ENCODE measurements at places on chromosomes 4 and X.

DNA sequence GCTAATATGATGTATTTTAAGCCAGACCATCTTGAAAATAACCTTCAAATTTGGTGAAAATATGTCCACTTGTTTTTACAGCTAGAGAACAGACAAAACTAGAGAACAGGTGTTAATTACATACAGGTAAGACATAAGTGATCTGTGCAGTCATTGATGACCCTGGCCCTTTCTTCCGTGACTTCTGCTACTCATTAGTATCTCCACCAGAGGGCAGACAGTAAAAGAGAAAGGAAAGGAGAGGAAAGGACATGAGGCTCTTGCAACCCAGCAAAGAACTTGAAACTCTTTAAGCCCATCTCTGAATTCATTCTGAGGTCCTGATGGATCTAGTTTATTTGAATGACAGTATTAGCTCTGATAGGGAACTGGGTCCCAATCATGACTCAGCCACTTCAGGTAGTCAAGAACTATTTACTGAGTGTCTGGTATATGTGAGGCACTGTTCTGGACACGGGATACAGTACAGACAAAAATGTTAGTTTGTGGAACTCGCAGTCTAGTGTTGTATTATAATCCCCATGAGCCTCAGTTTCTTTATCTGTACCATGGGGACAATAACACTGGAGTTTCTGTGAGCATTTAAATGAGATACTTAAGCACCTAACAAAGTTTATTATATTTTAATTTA is 121.0 kb upstream of the TEX13D start:
- peak; percentile 1 for DNase-seq

GRCh38 chr4:151652841-151653547 is 107.8 kb downstream of the GATB start:
- DNase-seq, result no peak

- DNase-seq, result no peak
Measured at GRCh38 chr4:43651991-43652390, 759.5 kb downstream of the GRXCR1 start.

GRCh38 chr4:123579961-123580360 is 183.4 kb downstream of the SPRY1 start:
- DNase-seq, result no peak

DNA sequence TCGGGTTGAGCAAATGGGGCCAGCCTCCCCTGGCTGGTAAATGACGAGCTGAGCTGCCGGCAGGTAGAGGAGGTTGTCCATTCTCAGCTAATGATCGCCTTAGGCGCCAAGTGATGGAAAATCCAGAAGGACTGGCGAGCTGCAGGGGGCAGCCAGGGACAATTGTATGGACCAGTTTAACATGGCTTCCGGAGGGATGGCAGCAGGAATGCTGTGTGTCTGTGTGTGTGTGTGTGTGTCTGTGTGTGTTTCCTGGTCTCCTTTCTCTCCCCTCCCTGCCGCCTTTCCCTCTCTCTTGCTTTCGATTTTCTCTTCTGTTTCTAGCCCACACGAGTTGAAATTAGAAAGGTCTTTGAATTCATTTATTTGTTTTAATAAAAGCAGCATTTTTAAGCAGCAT is 45.2 kb upstream of the BCOR start:
- no peak for DNase-seq

DNA sequence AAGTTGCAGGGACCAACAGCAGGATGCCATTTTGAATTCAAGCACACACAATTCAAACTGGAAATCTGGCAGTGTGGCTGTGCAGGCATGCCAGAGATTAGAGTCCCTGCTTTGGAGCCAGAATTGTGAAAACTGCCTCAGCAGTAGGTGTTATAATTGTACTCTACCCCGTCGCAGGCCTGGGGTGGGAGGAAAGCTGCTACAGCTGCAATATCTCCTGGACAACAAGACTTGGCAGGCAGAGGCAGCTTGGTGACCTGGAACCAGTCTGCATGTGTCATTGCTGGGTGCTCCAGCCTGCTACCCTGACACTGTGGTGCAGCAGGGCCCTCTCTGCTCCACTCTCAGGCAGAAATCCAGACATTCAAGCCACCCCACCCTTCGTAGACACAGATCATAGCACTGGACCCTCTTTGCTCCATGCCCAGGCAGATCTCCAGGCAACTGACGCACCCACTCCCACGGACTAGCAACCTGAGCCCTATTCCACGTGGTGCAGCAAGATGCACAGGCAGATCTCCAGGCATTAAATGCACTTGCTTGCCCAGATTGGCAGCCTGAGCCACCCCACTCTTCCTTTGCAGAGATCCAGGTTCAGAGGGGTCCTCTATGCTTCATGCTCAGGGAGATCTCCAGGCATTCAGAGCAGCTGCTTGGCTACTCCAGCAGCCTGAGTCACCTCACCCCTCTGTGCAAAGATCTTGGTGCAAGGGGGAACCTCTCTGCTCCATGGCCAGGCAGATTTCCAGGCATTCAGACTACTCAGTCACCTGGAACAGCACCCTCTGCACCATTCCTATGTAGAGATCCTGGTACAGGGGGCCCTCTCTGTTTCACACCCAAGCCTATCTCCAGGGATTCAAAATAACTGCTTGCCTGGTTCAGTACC is 140.5 kb downstream of the LRBA start:
- no peak for DNase-seq

DNA sequence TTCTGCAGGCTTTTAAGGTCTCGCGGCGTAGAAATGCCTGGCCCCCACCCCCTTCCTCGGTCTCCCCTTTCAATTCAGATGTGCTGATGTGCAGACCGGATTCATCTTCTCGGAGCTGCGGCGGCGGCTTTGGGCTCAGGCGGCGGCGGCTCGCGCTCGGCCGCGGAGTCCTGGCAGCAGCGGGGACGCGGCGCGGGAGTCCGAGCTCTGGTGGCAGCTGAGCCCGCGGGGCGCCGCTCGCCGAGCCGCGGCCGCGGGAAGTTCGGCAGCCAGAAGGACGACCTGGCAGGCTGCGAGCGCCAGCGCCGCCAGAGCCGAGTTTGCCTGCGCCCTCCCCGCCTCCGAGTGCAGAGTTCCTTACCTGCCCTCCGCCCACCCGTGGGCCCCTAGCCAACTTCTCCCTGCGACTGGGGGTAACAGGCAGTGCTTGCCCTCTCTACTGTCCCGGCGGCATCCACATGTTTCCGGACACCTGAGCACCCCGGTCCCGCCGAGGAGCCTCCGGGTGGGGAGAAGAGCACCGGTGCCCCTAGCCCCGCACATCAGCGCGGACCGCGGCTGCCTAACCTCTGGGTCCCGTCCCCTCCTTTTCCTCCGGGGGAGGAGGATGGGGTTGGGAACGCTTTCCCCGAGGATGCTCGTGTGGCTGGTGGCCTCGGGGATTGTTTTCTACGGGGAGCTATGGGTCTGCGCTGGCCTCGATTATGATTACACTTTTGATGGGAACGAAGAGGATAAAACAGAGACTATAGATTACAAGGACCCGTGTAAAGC is 448 bp downstream of the TLL1 start:
- DNase-seq, result no peak

DNA sequence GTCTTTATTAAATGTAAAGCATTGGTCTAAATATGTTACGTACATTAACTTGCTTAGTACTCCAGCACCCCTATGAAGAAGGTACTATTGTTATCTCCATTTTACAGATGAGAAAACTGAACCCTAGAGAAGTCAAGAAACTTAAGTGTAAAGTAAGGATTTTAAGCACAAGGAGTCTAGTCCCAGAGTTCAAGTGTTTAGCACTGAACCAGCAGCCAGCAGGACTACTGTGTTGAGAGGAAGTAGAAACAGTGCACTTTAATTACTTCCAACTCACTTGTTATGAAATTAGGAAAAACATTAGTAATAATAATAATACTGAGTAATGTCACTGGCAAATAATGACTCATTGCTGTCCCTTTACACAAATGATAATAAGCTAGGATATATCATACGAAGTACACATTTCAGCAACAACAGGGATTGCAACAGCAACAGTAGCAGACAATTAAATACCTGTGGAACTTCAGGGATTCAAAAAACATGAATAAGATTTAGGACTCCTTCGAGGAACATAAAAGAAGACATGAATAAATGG is 548.1 kb upstream of the HS3ST1 start:
- DNase-seq, result no peak

- no peak for DNase-seq
Measured at GRCh38 chr4:154958621-154959358, 177.7 kb downstream of the RBM46 start.

DNA sequence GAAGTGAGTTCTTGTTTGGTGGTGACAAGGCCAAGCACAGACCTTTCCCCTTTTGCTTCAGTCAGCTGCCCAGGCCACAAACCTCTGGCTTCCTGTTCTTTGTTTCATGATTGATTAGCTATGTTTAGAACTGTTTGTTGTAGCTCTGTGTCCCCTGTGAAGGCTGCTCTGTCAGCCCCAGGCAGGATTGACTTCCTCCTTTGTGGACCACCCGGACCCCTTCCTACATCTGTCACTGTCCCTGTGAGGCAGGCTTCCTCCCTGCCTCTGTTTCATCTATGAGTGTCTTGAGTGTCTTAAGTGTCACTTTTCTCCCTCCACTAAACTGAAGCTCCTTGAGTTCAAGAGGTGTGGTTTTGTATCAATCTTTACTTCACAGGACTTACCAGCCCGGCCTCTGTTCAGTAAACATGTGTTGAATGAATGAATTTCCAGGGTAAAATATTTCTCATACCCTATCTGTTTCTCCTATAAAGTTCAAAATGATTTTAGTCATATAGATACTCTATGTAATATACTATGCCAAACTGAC is 83.5 kb downstream of the ZNF674 start:
- DNase-seq, result no peak

GRCh38 chr4:113263274-113263673 is 213.8 kb downstream of the ANK2 start:
- no peak for DNase-seq

DNA sequence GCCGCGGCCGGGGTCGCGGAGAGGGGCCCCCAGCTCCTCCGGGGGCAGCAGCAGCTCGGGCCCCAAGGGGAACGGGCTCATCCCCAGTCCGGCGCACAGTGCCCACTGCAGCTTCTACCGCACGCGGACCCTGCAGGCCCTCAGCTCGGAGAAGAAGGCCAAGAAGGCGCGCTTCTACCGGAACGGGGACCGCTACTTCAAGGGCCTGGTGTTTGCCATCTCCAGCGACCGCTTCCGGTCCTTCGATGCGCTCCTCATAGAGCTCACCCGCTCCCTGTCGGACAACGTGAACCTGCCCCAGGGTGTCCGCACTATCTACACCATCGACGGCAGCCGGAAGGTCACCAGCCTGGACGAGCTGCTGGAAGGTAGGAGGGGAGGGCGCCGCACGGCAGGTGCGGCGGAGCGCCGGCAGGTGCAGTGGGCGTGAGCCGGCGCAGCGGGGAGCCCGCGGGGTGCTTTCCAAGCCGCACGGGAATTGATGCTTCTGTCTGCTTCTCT is 886 bp downstream of the DCLK2 start:
- peak; percentile 7 for DNase-seq

DNA sequence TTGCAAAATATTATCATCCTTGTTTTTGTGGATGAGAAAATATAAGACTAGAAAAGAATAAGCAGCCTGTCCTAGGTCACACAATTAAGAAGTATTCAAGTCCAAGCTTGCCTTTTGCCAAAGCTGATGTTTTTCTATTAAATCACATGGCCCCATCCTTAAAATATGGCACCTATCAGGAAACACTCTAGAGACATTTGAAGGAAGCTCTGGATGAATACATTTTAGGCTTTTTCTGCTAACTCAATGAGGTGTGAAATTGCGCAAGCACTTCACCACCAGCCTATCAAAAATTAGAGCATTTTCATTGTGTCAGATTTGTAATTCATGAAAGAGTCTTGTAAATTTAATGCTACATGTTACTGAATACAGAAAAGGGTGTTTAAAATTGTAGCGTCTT is 251.1 kb upstream of the MAD2L1 start:
- no peak for DNase-seq

GRCh38 chr4:63814171-63814964 is 594.9 kb downstream of the TECRL start:
- no peak for DNase-seq

DNA sequence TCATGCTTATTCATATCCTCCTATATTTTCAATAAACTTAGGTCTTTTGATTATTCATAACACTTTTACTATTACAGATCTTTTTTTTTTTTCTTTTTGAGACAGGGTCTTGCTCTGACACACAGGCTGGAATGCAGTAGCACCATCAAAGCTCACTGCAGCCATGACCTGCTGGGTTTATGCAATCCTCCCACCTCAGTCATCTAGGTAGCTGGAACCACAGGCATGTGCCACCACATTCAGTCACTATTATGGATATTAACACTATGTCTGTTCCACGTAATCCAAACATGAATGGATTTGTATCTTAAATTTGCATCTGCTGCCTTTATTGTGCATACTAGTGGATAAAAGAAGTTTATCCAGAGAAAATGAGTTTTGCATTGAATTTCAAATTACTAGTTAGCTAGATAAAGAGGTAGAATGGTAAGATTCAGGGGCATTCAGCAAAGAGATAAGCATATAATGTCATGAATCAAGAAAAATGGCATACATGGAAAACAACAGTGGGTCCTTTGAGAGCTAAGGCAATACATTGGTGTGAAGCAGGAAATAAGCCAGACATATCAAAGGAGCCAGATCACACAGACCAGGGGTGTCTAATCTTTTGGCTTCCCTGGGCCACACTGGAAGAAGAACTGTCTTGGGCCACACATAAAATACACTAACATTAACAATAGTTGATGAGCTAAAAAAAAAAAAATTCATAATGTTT is 13.9 kb downstream of the ANAPC10 start:
- no peak for DNase-seq

DNA sequence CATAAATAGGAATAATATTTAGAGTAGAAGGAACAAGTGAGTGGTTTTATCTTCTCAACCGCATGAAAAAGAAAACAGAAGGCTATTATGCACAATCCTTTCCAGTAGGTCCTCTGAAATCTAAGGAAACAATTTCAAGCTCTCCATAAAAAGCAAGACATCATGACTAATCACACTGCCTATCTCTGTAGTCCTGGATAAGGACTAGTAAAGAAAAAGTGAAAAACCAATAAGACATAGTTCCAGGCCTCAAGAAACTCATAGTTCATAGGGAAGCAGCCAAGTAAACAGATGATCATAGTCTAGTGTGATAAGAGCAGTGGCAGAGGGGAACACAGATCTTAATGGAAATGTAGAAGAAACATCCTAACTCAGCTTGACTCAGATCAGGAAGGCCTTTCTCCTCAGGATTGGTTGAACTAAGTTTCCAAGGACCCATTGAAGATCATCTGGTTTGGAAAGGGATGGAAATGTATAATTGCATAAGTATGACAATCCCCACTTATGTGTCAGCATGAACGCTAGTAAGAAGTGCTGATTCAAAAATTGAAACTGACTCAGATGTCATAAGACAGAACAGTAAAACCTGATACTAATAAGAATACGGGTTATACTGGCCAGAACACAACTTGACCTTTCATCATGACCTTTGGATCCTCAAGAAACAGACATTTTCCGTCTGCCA is 155.3 kb downstream of the GRIA3 start:
- DNase-seq, result no peak

- no peak for DNase-seq
Measured at GRCh38 chr4:38030023-38030422, 69.8 kb downstream of the PTTG2 start.

- no peak for DNase-seq
Measured at GRCh38 chr4:1948232-1948631, 60.5 kb downstream of the NELFA start.

DNA sequence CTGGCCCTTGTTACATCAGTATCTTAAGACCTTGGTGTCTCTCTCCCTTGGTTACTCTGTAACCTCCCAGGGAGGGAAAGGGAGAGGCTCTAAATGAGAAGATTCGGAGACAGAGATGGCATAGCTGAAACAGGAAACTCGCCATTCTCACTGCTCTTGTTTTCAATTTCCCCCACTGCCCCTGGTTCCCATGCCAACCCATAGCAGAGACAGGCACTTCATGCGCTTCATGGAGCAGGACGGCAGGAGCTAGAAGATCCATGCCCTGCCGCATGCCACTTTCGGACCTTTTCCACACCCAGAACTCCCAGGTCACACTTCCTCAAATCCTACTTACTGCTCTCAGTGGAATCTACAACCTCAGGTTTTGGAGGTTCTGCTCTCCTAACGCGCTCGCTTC is 3.1 kb downstream of the ZMYM3 start:
- no peak for DNase-seq

All from amniotic stem cell (primary cell).